DMS 273 treated with DMSO at 0.1 percent for 48 hours (cell line): ENCODE measurements at places on chromosomes 3 and 15.

GRCh38 chr3:42698216-42698910 is 4.2 kb downstream of the HHATL start:
- no peak for DNase-seq

DNA sequence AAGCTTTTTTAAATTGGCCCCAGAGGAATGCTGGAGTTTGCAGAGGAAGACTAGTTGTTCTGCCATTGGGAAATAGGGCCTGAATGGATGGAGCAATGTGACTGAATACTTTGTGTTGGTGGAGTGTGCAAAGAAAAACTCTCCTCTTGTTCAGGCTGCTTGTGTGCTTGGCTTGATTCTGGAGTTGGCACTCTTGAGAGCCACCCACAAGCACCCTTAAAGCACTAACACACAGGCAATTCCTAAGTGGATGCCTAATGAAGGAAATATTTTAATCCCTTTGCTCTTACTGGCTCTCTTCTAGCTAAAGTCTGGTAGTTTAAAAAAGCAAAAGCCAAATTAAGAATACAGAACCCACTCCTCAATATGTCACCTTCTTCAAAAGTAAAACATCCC is 304.4 kb upstream of the C2CD4B start:
- no peak for DNase-seq

- no peak for DNase-seq
These were observed 69.6 kb upstream of the CTNNB1 start for GRCh38 chr3:41129731-41130130.

- no peak for DNase-seq
These were observed 220.0 kb upstream of the KBTBD8 start for GRCh38 chr3:66778107-66778506.

DNA sequence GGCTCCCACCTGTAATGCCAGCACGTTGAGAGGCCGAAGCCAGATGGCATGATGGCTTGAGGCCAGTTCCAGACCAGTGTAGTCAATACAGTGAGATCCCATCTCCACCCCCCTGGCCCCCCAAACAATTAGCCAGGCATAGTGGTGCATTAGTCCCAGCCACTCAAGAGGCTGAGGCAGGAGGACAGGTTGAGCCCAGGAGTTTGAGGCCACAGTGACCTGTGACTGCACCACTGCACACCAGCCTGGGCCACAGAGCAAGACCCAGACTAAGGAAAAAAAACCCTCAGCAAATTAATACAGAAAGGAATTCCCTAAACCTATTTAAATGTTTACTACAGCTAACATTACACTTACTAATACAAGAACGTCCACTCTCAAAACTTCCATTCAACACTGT is 424.6 kb downstream of the SHQ1 start:
- DNase-seq = no peak

DNA sequence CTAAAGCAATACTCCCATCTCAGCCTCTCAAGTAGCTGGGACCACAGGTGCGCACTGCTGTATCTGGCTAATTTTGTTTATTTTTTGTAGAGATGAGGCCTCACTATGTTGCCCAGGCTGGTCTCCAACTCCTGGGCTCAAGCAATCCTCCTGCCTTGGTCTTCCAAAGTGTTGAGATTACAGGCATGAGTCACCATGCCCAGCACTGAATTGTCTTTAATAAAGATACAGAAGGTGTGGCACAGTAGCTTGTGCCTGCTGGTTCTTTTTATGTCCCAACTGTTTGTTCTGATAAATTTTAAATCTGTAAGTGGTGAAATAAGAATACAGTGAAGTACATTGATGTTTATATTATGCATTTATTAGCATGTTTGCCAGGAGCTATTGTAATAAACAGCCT is 20.6 kb upstream of the TRAK1 start:
- no peak for DNase-seq

DNA sequence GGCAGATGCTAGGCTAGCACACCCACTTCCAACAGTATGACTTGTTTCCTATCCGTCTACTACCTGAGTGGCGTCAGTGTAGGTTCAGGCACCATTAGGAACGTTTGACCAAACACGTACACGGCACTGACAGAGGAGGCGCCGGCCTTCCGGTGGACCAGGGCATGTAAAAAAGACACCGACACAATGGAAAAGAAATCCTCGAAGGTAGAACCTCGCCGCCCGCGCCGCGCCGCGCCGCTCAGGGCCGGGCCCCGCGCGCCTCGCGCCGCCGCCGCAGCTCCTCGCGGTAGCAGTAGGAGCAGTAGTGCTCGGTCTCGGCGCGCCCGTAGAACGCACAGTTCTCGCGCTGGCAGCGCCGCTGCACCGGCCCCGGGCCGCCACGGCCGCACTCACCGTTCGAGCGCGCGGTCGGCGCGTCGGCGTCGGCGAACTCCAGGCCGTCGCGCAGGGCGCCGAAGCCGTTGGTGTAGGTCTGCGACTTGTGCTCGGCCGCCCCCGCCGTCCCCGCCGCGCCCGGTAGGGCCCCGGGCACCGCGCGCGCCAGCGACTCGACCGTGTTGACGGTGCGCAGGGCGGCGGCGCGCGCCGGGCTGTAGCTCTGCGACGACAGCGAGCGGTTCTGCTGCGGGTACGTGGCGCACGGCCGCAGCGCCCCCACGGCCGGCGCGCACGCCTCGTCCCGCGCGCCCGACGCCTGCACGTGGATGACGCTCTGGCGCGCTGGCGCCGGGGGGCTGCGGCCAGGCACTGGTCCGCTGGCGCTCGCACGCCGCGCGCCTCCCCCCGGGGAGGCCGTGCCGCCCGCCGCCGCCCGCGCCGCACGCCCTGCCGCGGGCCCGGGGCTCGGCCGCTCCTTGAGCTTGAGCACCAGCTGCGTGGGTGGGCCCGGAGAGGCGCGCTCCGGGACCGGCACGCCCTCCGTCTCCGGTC is 156.7 kb downstream of the KLF13 start:
- no peak for DNase-seq

- no peak for DNase-seq
These were observed 17.1 kb downstream of the CTXND1 start for GRCh38 chr15:80234883-80235282.

GRCh38 chr3:64306745-64307144 is 81.5 kb upstream of the PRICKLE2 start:
- no peak for DNase-seq

DNA sequence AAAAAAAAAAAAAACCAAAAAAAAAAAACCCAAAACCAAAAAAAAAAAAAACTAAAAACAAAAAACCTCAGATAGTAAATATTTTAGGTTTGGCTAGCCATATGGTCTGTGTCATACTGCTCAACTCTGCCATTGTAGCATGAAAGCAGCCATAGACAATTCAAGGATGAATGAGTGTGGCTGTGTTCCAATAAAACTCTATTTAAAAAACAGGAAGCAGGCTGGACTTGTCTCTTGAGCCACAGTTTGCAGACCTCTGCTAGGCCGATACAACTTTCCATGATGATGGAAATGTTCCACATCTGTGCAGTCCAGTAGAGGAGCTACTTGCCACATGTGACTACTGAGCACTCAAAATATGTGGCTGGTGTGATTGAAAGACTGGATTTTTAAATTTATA is 11.1 kb downstream of the EFCAB12 start:
- DNase-seq = no peak

DNA sequence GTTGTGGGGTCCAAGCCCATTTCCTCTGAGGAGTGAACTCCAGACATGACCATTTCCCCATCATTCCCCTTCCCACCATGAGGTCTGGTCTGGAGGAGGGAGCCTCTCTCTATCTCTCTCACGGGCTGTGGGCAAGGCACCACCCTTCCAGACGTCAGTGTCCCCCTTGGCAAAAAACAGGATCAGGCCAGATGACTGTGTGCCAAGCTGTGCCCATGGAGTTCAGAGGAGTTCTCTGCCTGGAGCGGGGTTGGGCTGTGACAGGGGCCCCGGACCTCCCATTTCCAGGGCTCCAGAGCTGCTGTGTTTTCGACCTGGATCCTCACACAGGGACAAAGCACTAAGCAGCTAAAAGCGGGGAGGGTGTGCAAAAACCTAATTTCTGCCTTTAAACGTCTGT is 124.5 kb downstream of the RAB11A start:
- DNase-seq = no peak

DNA sequence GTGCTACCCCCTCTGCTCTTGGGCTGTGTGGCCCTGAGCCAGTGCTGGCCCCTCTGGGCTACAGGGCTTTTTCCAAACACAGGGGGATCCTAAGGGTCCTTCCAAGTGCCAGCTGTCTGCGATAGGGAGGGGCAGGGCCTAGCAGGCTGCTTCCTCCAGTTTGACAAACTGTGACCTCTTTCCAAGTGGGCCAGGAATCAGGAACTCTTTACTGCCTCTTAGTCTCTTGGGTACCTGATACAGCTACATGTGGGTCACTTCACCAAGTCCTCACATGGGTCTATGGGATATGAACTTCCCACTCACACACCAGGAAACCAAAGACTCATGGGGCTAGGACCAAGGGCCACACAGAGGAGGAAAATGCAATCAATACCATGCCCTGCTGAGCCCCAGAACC is 25.4 kb downstream of the SEC61A1 start:
- no peak for DNase-seq

DNA sequence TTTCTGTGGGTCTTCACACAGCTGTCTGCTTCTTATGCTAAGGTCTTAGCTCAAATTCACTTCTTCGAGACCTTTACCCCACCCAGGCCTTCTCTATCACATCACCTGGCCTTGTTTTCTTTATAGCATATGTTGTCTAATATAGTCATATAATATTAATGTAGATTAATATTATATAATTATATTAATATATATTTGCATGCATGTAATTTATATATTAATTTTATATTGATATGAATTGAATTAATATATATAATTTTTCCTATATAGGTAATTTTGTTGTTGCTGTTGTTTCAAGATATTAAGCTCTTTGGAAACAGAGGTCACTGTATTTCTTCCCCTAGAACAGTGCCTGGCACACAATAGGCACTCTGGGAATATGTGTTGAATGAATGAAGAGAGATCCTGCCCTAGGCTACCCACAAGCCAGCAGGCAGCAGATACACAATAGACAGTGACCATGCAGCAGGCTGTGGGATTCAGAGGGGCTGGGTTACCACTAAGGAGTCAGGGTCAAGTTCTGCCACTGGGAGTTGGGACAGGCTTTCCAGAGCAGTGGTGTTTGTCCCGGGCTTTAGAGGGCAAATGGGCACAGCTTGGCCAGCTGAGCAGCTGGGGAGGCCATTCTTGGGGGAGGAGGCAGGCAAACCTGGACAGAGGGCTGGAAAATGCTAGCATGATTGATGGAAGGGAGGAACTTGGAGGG is 126.3 kb downstream of the DNAJB8 start:
- DNase-seq = no peak

DNA sequence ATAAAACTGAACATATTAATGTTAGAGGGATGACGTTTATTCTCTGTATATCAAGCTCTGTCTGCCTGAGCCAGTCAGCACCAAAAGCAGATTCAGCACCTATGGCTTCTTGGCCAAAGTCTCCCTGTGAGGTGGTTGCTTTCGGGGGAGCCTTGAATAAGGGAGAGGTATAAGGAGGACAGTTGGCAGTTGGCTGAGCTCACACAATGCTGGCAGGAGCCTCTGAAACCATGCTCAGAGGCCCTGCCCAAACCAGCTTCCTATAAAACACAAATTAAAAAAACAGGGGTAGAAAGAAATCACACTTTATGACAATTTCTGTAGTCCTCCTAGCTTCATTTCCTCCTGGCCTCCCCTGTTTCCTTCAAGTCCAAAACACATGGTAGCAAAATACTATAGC is 18.8 kb downstream of the ARHGEF3 start:
- DNase-seq = no peak

DNA sequence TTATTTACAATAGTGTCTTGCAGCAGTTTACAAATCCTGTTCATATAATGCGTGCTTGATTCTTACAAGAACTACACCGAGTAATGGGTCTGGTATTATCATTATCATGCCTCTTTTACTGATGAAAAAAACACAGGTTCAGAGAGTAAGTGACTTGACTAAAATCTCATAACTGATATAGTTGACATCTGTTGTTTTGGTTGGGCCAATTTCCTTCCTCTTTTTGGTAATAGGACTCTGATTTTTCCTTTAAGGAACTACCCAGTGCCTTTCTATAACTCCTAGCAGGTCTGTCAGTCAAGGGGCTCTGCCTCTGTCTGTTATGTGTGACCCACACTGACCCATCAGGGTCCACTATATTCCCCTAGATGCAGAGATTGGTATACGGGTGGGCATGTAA is 14.6 kb upstream of the BLOC1S6 start:
- no peak for DNase-seq

DNA sequence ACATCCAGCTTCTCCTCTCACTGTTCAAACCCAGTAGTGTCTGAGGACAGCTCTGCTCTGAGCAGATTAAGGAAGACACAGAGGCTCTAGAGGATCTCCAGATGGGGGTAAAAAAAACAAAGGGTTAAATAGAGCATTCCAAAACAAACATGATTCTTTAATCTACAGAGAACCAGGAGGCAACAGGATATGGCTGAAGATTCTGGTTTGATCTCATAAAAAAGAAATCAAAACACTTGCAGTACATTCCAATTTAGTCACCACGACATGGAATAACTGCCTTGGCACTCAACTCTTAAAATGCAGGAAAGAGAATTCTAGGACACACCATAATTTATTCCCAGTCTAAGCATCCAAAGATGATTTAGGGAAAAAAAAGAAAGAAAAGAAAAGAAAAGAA is 32.0 kb downstream of the TM4SF4 start:
- no peak for DNase-seq

DNA sequence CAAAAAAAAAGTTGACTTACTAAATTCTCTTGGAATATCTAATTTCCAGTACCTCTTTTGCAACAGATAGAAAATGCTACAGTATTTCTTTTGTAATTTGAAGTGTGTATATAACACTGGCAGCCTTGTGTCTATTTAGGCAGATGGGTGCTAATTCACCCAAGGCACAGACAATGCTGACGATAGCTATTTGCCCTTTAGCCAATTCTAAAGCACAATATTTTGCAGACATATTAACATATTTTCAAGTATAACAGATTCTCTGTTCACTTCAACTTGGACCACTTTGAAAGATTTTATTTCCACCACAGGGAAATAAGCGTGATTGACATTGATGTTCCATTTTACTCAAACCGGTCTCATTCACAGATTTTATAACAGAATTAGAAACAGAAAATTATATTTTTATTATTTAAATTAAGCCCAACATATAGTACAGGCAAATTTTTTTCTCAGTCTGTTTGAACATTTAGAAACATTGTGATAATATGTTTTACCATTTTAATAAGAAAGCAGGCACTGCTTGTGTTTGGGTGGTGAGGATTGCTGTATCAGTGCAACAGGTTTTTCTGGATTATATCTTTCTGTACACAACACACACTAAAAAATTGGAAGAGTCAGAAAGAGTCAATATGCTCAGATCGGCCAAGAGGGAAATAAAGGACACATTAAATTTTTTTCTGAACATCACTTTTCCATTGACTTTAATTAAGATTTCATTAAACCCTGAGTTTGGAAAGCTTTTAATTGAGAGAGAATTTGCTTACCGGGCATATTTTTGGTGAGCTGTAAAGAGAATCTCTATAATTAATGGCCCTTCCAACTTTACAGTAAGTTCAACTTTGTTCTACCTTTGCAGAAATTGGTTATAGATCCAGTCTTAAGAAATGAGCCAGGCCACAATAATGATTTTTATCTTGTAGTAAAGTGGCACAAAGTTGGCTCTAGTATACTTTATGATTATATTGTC is 327.3 kb upstream of the NR2F2 start:
- no peak for DNase-seq
